Femur (tissue), 1 donor: ENCODE measurements at places on chromosomes 11 and 22.

- DNase-seq, result no peak
Measured at GRCh38 chr11:58805065-58805464, 39.4 kb downstream of the GLYATL2 start.

DNA sequence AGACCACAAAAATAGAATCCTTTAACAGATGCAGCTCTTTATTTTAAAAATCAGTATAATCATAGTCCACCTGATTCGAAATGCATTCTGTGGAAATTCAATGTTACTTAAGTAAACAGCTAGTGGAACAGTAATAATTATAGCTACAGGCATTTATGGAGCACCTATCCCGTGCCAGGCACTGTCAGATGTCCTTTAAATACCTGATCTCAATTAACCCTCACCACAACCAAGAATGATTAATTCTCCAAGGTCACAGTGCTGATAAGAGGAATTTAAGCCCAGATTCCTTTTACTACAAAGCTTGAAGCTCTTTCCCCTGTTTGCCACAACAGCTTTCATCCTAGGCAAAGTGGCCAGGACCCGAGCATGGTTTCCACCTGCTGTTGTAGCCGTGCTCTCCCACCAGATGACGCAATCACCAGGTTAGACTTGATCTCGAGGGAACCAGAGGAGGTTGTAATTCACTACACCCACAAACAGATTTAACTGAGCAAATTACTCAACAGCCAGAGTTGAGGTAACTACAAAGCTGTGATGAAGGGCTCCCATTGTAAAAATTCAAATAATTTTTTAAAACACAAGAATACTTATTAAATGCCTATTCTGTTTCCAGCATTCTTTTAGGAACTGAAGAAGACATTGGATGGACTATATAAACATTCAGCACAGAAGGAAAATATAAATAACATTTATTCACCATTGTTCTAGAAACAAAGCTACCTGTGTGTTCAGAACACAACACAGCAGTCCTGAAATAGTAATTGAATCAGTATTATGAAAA is 10.3 kb downstream of the PRDM10 start:
- DNase-seq, result no peak

GRCh38 chr22:20542736-20543135 is 35.3 kb downstream of the MED15 start:
- DNase-seq, result no peak

DNA sequence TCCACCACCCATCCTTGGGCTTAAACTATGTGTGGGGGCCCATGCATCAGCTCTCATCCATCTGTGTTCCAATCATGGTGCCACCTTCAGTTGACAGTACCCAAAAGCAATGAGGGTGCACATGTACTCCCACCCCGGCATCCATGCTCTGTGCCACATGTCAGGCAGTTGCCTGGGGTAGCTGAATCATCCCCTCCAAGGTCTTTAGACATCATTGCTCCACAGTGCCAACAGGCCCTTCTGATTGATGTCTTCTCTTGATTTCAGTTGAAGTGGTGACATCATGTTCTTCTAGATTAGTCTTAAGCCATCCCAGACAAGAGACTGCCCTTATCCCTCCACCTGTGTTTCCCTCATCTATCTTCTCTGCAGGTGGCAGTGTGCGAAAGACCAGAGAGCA is 42.5 kb downstream of the TMPRSS5 start:
- no peak for DNase-seq

GRCh38 chr11:92342886-92343285 is 118.3 kb downstream of the FAT3 start:
- no peak for DNase-seq

DNA sequence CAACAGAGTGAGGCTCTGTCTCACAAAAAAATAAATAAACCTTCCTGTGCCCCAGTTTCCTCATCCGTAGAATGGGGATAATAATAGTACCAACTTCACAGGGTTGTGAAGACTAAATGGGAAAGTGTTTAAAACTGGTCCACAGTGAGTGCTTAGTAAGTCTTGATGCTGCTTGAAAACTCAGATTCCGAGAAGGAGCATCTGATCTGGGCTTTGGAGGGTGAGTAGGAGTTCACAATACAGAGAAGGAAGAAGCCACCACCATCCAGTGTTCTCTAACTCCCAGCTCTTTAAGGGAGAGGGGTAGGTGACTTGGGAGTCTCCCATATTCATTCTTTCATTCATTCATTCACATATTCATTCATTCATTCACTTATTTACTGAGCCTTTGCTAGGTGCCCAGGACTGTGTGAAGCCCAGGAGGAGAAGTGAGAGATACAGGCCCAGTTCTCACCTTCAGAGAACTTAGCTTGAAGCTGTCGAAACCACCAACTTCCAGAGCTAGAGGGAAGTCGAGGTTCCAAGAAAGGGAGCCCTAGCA is 17.7 kb downstream of the CYTH4 start:
- DNase-seq, result no peak

- peak; percentile 32 for DNase-seq
Measured at GRCh38 chr11:67312187-67313021, 9.1 kb downstream of the SSH3 start.

DNA sequence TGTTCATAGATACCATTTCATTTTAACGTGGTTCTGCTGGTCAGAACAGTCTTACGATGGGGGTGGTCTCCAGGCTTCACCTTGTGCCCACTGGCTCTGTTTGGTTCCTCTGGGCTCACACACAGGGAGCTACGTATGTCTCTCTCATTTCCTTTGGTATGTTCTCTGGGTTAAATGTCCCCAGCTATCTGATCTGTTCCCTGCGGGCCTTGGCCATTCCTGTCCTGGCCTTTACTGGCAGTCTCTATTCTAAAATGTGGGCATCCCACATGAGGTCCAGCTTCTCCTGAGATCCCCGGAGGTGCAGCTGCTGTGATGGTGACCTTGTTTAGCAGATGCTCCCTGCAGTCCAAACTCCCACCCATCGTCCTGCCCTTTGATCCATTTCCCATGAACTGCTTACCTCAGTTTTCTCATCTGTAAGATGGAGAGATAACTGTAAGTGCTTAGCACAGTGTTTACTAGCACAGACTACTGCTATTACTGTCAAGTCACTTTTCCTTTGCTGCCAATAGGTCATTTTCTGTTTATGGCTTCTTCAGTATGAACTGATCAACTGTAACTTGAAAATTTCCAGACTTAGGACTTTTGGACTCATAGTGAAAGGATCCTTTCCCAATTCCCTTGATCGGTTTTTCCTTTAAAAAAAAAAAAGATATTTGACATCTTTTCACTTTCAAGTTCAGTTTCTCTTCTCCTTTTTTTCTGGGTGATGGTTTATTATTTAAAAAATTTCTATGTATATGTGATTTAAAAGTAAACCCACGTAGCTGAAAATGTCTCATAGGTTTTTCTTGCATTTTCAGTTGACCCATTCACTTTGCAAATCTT is 92.9 kb downstream of the PTPRJ start:
- no peak for DNase-seq

GRCh38 chr11:66979336-66979980 is 4.4 kb downstream of the C11orf86 start:
- no peak for DNase-seq

GRCh38 chr11:12051287-12051662 is 42.8 kb upstream of the DKK3 start:
- DNase-seq, result no peak
